ENCODE measurements at places on chromosomes 7 and 10.
A peak's percentile ranks its signal among the peaks of the same experiment; 100 is the strongest.

GRCh38 chr10:6204063-6204340 is 1.3 kb downstream of the PFKFB3 start:
- DNase-seq: peak; percentile 42

GRCh38 chr7:22173685-22174573 is 183.0 kb downstream of the RAPGEF5 start:
- DNase-seq: no peak

- no peak for DNase-seq
Measured at GRCh38 chr7:7329326-7329725, 147.0 kb downstream of the C1GALT1 start.

DNA sequence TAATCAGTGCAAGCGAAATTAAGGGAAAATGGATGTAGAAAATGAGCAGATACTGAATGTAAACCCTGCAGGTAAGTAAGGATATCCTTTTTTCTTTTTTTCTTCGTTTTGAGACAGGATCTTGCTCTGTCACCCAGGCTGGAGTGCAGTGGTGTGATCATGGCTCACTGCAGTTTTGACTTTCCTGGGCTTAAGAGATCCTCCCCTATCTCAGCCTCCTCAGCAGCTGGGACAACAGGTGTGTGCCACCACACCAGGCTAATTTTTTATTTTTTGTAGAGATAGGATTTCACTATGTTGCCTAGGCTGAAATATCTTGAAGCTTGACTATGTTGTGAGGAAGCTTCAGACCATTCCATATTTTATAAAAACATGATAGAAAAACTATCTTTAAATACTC is 4.3 kb downstream of the PDCD4 start:
- DNase-seq: no peak

DNA sequence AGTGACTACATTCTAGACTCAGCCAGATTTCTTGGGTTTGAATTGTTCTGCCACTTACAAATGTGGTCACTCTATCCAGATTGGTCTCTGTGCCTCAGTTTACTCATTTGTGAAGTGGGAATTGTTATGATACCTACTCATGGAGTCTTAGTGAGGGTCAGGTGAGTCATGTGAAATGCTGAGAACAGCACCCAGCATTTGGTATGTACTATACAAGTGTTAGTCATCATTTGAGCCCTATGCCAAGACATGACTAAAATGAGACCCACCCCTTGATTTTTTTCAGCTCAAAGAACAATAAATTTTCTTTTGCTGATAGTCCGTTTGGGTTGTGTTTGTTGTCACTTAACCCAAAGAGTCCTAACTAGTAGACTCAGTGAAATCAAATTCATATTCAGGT is 92.8 kb downstream of the CHN2 start:
- DNase-seq: no peak
